ENCODE measurements at places on chromosomes 3 and 15.

- DNase-seq: no peak
Measured at GRCh38 chr3:73148206-73148605, 86.7 kb downstream of the EBLN2 start.

DNA sequence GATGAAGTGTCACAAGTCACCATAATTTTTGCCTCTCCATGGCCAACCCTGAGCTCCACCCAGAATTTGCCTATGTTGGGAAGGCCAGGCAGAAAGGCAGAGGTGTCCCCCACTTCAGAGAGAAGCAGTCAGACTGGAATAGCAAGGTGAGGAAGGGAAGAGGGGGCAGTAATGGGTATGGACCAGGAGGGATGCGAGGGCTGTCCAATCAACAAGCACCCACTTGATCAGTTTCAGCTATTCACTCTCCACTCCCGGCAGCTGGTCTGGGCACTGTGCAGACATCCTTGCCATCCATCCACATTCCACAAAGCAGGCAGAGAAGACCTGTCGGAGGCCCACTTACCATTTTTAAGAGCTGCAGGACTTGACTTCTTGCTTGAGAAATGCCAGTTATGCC is 43.5 kb upstream of the CTNNB1 start:
- no peak for DNase-seq

DNA sequence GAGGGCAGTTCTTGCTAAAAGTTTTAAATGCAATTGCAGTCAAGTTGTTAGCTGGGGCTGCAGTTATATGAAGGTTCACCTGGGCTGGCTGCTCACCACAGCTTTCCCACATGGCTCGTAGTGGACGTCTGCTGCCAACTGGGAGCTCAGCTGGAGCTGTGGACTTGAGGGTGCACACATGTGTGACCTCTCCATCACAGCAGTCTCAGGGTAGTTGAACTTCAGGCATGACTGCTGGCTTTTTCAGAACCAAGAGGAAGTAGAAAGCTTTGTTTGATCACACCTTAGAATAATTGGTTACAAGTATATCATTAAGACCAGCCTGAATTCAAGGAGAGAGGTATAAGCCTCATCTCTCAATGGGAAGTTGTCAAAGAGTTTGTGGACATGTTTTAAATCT is 74.1 kb downstream of the CHL1 start:
- DNase-seq: no peak

DNA sequence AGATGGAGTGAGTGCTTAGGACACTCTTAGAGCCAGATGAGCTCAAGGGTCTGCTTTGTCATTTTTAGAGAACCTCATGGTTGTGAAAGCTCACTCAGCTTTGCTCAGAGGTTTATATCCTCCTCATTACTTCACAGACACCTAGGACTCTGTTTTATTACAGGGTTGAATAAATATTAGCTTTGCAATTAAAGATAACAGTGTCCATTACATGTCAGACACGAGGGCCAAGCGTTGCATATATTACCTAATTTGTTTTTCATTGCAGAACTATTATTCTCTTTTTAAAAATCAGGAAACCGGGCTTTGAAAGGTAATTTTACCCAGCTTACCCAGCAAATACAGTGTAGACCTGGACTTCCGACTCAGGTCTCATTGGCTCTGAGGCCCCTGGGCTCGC is 16.1 kb downstream of the MAP6D1 start:
- DNase-seq: no peak

- DNase-seq: no peak
Measured at GRCh38 chr15:85003593-85004312, 22.1 kb downstream of the PDE8A start.

DNA sequence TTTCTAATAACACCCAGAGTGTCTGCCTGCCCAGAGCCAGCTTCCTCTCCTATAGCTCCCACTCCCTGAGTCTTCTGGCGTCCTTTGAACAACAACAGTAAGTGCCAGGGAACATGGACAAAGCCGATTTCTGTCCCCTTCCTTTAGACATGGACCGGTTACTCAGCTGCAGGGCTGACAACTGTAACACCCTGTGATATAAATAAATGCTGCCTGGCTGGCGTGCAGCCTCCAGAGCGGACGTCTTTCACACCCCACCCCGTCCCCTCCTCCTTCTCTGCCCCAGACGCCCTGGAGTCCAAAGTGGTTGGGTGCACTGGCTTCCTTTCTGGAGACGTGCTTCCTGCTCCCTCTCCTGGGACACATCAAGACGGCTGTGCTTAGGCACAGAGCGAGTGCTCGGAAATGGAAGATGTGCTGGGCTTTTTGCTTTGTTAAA is 281.9 kb upstream of the LRRFIP2 start:
- no peak for DNase-seq

GRCh38 chr15:89740137-89740536 is 10.9 kb downstream of the MESP1 start:
- peak; percentile 19 for DNase-seq

- DNase-seq: no peak
Measured at GRCh38 chr3:140754936-140755335, 77.1 kb downstream of the TRIM42 start.

- DNase-seq: no peak
Measured at GRCh38 chr15:91045065-91045464, 22.7 kb upstream of the VPS33B start.

GRCh38 chr3:60095516-60095915 is 1045.7 kb upstream of the CFAP20DC start:
- DNase-seq: no peak

DNA sequence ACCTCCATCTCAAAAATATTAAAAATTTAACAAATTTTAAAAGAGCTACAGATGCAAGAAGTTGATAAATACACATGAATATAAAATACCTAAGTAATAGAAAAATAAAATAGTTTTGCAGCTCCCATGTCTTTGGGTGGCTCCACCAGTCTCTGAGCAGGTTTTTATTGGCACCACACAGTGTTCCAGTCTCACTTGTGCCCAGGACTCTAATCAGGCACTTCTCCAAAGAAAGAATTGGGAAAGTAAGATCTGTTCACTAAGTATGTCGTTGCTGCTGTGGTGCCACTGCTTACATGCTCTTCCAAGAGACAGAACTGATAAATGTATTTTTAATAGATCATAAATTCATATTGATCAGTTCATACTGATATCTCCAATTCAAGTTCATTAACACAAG is 92.5 kb upstream of the ABI3BP start:
- no peak for DNase-seq

- no peak for DNase-seq
Measured at GRCh38 chr3:176814285-176814684, 383.0 kb downstream of the TBL1XR1 start.

GRCh38 chr3:14256046-14256445 is 77.4 kb downstream of the LSM3 start:
- no peak for DNase-seq

- DNase-seq: no peak
Measured at GRCh38 chr3:169104972-169105371, 558.5 kb downstream of the MECOM start.

- DNase-seq: no peak
Measured at GRCh38 chr15:50225057-50225456, 40.5 kb downstream of the HDC start.

DNA sequence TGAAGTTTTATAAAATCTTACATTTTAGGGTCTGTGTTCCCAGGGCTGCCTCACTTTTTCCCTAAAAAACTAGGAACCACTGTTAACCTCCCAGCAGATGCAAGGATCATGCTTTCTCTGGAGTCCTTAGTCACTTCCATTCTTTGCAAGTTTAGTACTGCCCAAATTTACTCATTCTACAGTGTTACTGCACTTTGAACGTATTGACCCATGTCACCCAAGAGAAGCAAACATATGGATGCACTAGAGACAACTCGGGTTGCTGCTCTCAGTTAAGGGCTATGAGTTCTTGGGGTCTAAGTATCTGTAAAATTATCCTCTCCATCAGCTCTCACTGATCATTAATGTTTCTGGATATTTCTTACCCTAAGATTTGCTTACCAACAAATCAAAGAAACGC is 59.0 kb downstream of the LEO1 start:
- DNase-seq: no peak

DNA sequence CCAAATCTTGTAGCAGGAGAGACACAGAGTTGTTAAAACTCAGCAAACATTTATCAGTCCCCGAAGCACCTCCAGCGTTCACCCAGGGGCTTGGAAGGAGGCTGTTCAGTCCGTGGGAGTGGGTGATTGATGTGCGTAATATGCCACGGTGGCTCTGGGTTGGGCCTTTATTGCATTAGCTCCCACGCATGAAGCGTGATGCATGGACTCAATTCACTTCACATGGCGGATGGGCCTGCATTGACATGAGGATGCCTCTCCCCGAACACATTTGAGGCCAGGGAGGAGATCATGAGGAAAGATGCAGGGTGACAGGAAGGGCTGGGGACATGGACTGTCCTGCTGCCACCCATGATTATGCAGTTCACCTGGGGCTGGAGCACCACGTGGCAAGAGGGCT is 126.5 kb downstream of the FAM43A start:
- no peak for DNase-seq

DNA sequence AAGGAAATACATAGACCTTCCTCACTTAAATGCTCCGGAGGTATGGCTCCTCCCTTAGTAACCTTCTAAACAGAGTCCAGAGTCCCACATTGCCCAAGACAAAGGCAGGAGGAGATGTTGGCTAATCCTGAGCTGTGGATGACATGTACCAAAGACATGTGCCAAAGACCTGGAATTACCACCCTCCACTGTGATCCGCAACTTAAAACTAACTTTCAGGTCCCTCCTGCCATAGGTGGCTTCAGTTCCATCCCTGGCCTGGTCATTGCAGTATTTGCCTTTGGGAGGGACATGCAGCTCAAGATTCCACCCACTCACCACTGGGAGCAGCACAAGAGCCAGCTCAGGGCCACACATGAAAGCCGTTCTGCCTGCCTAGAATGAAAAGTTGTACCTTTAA is 28.0 kb downstream of the MYZAP start:
- DNase-seq: no peak

GRCh38 chr3:140914384-140914945 is 27.2 kb upstream of the SLC25A36 start:
- no peak for DNase-seq

- DNase-seq: no peak
Measured at GRCh38 chr3:30779686-30780287, 114.7 kb downstream of the GADL1 start.

DNA sequence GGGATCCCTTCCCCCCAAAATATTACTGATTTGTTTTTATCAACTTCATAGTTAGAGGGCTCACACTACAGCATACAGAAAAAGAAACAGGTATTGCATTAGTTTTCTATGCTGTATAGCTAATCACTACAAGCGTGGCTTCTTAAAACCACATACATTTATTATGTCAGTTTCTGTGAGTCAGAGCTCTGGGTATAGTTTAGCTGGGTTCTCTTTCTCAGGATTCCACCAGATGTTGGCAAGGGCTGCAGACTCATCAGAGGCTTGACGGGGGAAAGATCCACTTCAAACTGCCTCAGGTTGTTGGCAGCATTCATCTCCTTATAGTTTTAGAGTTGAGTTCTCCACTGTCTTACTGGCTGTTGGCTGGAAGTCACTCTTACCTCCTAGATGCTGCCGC is 328.0 kb downstream of the NLGN1 start:
- DNase-seq: no peak

DNA sequence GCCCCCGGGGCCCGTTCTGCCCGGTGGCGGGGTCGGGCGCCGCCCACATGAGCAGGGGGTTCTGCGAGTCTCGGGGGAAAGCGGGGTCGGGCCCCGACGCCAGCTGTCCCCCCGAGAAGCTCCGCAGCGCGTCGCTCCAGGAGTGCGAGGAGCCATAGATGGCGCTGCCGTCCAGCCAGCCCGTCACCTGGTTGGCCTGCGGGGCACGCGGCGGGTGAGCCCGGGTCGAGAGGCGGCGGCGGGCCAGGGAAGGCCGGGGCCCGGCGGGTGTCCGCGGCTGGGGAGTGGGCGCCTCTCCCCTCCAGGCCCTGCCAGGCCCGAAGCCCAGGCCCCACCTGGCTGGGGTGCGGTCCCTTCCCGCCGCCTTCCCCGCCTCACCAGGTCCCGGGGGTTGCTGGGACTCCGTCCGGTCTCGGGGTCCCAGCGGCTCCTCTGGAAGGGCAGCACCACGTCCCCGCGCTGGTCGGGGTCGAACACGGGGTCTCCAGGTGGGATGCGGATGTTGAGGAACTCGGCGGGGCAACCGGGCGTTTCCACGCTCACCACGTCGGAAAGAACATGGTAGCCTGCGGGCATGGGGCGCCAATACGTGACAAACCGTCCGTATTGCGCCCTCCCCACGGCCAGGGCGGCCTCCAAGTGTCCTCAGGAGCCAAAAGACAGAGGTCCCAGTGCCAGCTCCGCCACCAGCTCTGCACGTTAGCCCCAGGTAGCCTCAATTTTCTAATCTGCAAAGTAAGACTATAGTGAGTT is 2.4 kb downstream of the DUOX2 start:
- no peak for DNase-seq

GRCh38 chr15:100537331-100537730 is 8.6 kb upstream of the CERS3 start:
- DNase-seq: no peak

GRCh38 chr3:129118745-129119144 is 2.9 kb downstream of the RAB43 start:
- no peak for DNase-seq

- no peak for DNase-seq
Measured at GRCh38 chr15:88949734-88950400, 36.7 kb upstream of the MFGE8 start.

GRCh38 chr15:41790756-41791546 is 16.7 kb downstream of the MAPKBP1 start:
- no peak for DNase-seq

- no peak for DNase-seq
Measured at GRCh38 chr3:195172039-195172684, 98.8 kb downstream of the XXYLT1 start.

DNA sequence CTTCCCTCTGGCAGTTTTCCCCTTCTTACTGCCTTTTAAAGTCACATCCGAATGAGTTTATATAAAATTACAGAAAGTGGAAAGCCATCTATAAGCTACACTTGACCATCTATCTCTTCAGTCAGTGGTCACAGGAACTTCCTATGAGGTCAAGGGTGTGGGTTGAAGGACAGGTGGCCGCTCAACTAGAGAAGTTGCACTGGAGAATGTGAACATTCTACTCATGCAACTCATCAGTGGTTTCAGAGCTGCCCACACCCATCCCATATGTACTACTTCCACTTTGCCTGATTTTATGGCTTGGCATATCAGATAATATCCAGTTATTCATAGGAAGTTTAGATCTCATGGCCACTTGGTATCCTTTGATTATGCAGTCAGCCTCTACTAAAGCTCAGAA is 57.4 kb upstream of the TMEM158 start:
- no peak for DNase-seq

DNA sequence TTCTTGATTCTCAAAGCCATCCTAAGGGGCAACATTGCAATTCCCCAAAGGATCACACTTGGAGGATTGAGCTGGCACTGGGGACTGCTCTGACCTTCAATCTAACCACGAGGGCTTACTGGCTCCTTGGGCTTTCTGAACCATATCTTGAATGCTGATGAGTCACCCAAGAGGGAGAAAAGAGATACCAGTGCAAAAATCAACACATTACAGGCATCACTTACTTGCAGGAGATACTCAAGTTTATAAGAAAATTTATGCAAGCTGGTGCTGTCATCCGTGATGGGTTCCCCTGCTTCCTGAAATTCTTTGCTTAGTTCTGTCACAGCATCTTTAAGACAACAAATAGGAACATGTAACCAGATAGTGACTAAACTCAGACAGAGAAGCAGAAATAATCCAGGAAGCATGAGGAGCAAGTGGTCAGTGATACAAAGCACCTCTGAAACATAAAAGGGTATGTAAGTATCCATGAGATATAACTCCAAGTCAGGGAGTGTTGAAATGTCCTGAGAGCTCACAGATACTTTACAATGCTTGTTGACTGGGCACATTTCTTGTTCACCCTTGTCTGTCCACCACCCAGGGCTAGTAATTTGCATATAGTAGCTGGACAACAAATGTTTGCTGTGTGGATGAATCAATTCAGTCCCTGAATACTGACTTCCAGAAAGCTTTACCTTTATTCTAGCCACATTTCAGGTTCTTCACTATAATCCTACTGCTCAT is 14.1 kb downstream of the FYCO1 start:
- DNase-seq: no peak
